IMR-90 (cell line): ENCODE measurements at places on chromosomes 1 and 21. TPM values are rescaled to one million over a fixed set of nuclear protein-coding genes. Genes with fewer than 3 reads are reported as not detected.

- no peak for DNase-seq
These were observed 128.3 kb downstream of the ELAVL4 start for GRCh38 chr1:50237056-50237455.

GRCh38 chr1:153572569-153573015, 6.9 kb upstream of the S100A2 start:
- peak; percentile 82 for DNase-seq

DNA sequence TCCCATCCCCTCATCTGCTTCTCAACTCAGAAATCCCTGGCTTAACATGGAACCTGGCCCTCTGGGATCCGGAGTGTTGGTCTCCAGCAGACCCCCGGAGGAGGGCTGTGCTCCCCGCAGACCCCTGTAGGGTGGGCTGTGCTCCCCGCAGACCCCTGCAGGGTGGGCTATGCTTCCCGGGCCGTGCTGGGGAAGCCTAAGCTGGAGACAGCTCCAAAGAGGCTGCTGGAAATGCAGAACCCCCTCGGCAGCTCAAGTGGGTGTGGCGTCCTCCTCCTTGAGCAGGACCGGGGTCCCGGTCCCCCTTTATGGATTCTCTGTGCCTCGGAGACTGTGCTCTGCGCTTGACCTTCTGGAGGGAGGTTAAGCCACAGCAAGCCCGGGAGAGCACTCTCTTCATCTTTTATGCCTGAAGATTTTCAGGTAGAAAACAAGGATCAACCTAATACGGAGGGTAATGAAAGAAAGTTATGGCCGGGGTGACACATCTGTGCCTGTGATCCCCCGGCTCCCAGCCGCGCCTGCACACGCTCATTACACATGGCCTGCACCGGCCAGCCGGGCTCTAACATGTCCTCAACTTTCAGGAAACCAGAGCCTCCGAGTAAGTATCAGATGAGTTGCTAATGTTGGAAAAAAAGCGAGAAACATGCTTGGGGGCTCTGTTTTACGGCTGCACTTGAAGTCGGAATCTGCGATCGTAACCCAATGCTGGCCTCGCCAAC, 87.7 kb upstream of the ACTRT2 start:
- no peak for DNase-seq

DNA sequence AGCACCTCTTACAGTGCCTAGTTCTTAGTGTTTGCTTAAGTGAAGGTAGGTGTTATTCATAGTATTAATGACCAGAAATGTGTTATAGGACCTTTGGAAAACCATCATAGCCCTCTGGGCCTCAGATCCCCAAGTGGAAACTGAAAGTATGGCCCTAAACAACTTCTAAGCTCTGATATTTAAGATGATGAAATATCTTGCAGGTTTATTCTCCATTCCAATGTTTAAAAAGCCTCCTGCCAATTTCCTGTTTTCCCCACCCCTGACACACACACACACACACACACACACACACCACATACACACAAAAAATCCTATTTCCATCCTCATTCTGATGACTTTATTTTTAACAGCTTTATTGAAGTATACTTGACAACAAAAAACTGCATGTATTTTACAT, 108.2 kb downstream of the DIRAS3 start:
- peak; percentile 22 for DNase-seq

- no peak for DNase-seq
These were observed 165.7 kb downstream of the SLC45A1 start for GRCh38 chr1:8483586-8483985.

Gene PFDN2
- 62.4 and 166 TPM in 2 replicates for total RNA-seq

Gene GCSAML
- total RNA-seq = not detected in 2 replicates
